ENCODE measurements at places on chromosomes 2 and 18. TPM values are rescaled to one million over a fixed set of nuclear protein-coding genes. Genes with fewer than 3 reads are reported as not detected.

FSHR gene
- total RNA-seq: not detected

GPR155 gene
- 1.7 TPM for total RNA-seq

DNA sequence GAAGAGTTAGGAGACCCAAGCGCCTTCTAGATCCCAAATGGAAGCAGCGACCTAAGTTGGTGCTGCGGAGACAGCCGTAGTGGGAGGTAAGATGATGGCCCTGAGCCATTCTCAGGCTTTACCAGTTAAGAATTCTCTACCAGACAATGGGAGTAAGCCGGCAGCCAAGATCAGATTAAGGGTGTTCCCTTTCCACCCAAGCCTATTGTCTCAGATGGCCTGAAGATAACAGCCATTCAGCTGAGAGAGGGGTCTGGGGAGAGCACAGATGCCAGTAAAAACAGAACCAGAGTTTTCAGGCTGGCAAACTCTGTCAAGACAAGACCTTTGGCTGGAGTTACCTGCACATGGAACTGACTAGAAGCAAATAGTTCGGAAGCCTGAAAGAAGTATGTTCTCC, 191.7 kb upstream of the HAAO start:
- DNase-seq: no peak

GRCh38 chr2:202721621-202722020, 86.9 kb downstream of the FAM117B start:
- DNase-seq: no peak

GRCh38 chr18:54780970-54781369, 47.3 kb upstream of the RAB27B start:
- no peak for DNase-seq
